ENCODE measurements at places on chromosomes 1 and 21. TPM values are rescaled to one million over a fixed set of nuclear protein-coding genes. Genes with fewer than 3 reads are reported as not detected.

DNA sequence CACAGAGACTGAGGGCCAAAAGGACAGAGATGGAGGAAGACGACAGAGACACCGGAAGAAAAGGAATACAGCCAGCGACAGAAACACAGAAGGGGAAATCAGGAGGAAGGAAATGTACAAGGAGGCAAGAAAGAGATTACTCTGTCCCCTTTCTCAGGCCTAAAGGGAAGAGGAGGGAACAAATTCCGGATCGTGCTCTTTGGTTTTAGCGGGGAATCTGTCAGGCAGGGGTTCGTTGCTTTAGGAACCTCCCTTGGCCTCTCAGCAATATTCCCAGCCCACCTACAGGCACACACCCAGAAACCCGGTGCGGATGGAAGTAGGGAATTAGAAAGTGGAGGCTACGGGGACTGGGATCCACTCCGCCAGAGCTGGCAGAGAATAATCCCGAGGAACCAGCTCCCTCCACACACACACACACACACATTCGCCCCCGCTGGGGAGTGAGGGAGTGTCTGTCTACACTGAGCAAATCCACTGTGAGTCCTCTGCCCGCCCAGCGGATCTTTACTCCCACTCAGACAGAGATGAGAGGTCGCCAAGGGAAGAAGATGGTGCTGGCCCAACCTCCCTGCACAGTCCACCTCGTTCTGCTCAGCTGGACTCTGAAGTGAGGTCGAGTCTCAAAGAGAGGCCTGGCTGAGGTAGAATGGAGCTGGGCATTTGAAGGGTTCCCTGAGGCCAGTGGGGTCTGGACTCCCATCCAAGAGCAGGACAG, 5.7 kb downstream of the TAL1 start:
- DNase-seq, result no peak

GRCh38 chr1:233788687-233789086, 115.8 kb upstream of the SLC35F3 start:
- no peak for DNase-seq

DNA sequence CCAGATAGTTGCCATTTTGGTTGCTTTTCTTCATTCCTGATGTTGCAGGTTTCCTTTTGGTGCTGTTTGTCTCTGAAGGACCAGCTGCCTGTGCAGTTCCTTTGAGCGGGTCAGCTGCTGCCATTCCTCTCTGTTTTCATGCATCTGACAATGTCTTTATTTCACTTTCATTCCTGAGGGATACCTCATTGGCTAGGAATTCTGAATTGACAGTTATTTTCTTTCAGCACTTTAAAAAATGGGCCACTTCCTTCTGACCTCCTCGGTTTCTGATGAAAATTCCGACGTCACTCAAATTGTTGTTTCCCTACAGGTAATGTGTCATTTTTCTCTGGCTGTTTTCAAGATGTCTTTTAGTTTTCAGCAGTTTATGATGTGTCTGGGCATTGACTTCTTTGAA, 24.8 kb downstream of the CCSAP start:
- no peak for DNase-seq

DNA sequence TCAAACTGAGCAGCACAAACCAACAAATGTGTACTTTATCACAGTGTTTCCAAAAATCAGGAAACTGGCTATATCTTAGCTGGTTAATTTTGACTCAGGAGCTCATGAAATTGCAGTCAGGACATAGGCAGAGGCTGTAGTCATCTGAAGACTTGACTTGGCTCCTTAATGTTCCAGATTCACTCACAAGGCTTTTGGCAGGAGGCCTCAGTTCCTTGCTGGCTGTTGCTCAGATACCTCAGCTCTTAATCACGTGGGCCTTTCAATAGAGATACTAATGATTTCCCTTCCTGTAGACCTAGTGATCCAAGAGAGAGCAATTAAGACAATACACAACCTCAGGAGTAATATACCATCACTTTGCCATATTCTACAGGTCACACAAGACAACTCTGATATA, 537.7 kb downstream of the BRINP3 start:
- no peak for DNase-seq

GRCh38 chr1:3915551-3916121, 15.6 kb upstream of the C1orf174 start:
- DNase-seq, result no peak

GRCh38 chr1:233614173-233614742, 352 bp downstream of the KCNK1 start:
- no peak for DNase-seq

DNA sequence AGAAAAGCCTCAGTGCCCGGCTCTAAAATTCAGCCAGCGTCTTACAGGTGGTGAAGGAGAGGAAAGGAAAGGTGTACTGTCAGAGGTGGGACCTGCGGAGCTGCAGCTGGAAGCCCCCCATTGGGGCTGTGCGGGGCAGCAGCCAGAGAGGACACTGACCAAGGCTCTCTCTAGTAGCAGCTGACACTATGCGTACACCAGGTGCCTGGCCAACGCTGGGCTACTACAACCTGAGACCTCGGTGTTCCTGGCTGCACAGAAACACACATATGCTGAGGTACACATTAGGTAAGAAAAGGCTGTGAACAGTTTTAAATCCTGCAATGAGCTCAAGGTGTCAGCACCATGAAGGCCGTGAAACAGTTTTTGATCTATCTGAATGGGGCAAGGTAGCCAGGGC, 55.5 kb upstream of the EDN2 start:
- DNase-seq, result no peak

- DNase-seq, result no peak
Measured at GRCh38 chr1:66679140-66679539, 73.1 kb upstream of the DYNLT5 start.

DNA sequence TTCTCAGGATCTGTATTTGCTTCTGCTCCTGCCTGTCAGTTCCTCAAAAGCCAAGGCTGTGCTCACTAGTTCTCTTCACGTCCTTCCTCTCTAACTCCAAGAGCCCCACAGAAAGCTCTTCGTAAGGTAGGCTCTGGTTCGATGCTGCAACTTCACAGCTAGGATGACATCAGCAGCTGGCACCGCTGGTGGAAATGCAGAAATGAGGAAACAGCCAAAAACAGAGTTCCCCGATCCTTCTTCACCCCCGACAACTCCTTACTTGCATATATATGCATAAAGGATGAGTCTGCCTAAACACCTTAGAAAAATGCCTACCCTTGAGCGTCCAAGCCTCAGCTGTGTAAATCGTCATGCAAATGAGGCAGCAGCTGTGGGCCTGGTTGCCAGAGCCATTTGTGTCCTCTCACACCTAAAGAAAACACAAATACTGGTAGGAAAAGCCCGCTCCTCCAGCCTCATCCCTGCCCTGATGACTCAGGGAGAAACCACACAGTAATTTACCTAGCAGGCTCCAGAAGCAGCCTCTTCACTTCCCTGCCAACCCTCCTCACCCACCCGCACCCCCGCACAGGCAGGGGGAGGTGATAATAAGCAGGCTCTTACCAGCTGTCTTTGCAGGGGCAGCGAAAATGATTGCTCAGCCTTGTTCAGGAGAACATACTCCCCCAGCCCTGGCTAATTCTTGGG, 28.2 kb downstream of the BATF3 start:
- DNase-seq, result no peak

GRCh38 chr1:8767006-8767405, 50.4 kb downstream of the RERE start:
- no peak for DNase-seq

- DNase-seq, result no peak
Measured at GRCh38 chr1:38686167-38686926, 173.2 kb downstream of the RRAGC start.

DNA sequence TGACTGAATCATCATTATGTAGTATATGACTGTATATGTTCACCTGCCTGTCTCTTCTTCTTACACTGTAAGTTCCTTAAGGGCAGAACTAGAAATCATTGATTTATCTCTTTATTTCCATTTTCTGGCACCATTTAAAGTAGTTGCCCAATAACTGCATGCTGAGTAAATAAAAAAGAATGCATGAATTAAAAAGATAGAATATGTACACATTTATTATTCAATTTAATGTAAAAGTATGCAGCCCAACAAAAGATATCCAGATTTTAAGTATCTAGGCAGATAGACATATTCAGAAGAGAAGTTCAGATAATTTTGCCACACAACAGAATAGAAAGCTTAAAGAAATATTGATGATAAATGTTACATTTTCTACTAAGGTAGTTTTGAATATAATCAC, 1244.6 kb upstream of the ADGRL4 start:
- DNase-seq, result no peak

- DNase-seq, result no peak
Measured at GRCh38 chr1:92916899-92917298, 44.4 kb downstream of the DIPK1A start.

DNA sequence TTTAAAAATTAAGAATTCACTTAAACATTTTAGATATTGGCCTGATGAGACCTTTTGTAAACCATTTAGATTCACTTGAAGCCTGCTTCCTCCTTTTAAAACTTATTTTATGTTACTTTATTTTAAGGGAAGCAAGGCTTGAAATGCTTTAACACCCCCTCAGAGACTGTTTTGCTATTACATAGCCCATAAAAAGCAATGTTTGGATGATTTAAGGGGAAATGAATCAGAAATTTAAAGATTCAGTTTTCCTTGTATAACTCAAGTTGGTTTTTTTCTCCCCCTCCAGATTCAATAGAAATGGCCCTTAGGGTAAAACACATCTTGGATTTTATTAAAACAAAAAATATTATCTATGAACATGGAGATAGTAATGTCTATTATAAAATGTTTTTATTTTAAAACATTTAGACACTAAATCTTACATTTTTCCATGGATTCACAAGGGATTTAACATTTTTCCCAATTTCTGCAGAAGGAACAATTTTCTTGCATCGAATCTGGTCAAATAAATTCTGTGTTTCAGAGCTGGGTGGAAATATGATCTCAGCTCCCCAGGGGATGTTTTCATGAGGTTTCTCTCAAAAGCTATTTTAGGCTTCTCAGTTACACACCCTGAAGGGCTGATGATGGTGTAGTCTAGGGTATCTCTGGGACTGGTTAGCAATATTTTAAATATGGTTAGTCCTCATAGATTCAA, 69.3 kb upstream of the WARS2 start:
- no peak for DNase-seq

- DNase-seq, result no peak
Measured at GRCh38 chr1:58850636-58851035, 66.8 kb upstream of the JUN start.

GRCh38 chr1:67482733-67483482, 52.7 kb upstream of the SERBP1 start:
- DNase-seq, result no peak

GRCh38 chr1:58781541-58782177, 2.2 kb downstream of the JUN start:
- DNase-seq, result peak; percentile 53

DNA sequence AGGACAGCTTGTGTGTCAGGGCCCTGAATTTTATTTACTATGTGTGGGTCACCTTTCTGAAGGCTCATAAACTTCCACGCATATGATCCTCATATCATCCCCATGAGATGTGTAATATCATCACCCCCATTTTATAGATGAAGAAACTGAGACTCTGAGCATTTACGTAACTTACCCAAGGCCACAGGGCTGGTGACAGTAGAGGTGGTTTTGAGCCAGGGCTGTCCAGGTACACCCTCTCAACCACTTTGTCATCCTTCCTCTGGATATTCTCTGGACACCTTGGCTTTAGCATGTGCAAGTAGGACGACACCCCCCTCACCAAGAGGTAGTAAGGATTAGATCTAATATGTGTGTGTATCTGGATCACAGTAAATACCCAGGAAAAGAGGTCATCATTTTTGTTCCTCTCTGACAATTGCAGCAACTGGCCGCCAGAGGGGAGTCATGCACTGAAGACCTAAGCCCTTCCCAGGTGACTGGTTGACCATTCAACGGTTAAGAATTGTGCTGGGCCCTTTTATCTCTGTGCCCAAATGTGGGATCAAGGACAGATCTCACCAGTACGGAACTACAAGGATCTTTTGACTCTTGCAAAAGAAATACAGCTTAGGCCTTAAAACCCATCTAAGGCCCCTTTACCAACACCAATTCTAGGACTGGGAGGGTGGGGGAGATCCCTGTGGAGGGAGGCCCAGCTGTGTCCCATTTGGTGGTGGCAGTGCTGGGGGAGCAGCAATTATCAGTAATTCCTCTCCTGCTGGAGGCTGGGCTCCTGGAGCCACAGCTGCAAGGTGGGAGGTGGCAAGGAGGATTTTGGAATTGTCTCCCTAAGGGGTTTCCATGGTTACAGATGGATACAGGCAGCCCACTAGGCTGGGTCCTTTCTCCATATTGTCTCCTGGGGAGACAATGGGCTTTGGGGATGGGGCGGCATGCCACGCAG, 13.7 kb upstream of the E2F2 start:
- no peak for DNase-seq

The FMO2 gene
- polyA plus RNA-seq, result 3.2 TPM

The BARHL2 gene
- polyA plus RNA-seq, result not detected

The CKS1B gene
- polyA plus RNA-seq, result 54.9 TPM

The LCE1E gene
- 0.15 TPM for polyA plus RNA-seq

The OR4F29 gene
- polyA plus RNA-seq, result not detected

Measured in urinary bladder (tissue), 4 donors.